ENCODE measurements at places on chromosomes 1 and 21.

- DNase-seq = no peak
Measured at GRCh38 chr1:111133866-111134265, 6.0 kb downstream of the DRAM2 start.

DNA sequence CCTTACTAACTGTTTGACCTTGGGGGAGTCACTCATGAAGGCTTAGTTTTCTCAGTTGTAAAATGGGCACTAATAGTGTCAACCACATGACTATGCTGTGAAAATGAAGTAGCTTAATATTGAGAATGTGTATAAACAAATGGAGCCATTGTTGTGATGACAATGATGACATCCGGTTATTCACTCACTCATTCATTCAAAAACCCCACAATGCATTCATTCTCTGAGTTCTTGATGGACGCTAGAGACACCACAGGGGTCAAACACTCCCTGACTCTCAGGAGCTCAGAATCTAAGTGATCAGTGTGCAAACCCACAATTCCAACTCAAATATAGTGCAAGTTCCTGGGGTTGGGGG is 138.9 kb downstream of the FOXD2 start:
- DNase-seq = peak; percentile 8

DNA sequence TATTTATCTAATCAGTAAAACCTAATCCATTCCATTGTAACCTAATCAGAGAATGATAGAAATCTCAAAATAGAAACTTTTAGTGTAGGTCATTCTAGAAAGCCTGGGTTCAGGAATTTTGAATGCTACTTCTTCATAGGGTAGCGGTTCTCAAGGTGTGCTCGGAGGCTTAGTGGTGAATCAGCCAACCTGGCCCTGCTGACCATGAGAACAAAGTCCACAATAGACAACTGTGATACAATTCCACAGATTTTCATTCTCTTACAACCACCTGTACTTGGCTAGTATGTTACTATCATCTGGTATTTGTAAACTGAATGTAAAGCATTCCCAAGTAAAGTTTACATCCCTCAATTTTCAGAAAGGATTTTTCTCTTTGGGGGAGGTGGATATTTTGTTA is 7.5 kb upstream of the PUM1 start:
- no peak for DNase-seq

- DNase-seq = no peak
Measured at GRCh38 chr21:26782747-26783146, 62.5 kb downstream of the ADAMTS1 start.
